ENCODE measurements at places on chromosomes 3 and 15.

DNA sequence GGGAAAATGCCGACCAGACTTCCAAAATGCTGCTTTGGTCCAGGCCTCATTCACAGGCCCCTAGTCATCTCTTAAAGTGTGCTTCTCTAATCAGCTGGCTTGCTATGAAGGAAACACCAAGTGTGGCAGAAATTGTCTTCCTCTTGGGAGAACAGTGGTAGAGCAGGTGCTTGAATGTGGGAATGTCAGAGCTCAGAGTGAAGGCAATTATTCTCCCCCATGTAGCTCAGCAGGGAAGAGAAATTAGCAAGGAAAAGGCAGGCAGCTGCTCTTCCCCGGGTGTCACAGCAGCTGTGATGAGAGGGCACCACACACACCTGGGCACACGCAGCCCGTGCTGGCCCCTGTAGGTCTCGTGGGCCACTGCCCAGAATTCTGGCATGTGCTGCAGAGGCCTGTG, 358.5 kb downstream of the WDR72 start:
- no peak for DNase-seq

- no peak for DNase-seq
Observed at GRCh38 chr3:10528046-10528445, 22.7 kb upstream of the ATP2B2 start.

DNA sequence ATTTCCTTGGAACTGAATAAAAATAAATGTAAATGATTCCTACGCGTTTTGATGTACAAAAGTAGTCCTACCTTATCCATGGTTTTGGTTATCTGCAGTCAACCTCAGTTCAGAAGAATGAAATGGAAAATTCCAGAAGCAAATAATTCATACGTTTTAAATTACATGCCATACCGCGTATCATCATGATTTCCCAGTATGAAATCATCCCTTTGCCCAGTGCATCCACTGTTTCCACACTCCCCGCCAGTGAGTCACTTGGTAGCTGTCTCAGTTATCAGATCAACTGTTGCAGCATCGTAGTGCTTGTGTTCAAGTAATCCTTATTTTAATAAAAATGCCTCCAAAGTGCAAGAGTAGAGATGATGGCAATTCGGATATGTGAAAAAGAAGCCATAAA, 9.1 kb upstream of the MFSD1 start:
- no peak for DNase-seq

- no peak for DNase-seq
Observed at GRCh38 chr3:3366386-3366785, 186.9 kb upstream of the CRBN start.

All from posterior vena cava (tissue), 2 donors.